T-helper 2 cell treated with Interferon-gamma antibody and Interleukin-4, amounts not matched to agents 100 ng/mL and 5 ng/mL, for 36 hours (primary cell): ENCODE measurements at places on chromosomes 3 and 15. TPM values are rescaled to one million over a fixed set of nuclear protein-coding genes. Genes with fewer than 3 reads are reported as not detected.

Gene FES
- total RNA-seq, result 25.8 and 28.8 TPM in 2 replicates

Gene XIRP1
- total RNA-seq, result 0.11 and 0.14 TPM in 2 replicates

Gene ABI3BP
- total RNA-seq, result not detected in 2 replicates

Gene GCSAM
- 2.3 and 2.8 TPM in 2 replicates for total RNA-seq

Gene P2RY1
- 1.7 and 2.2 TPM in 2 replicates for total RNA-seq

Gene SEMA7A
- total RNA-seq, result 6.8 and 8.4 TPM in 2 replicates

Gene PRR20G
- not detected in 2 replicates for total RNA-seq

Gene TUSC7
- total RNA-seq, result not detected in 2 replicates

Gene ALPK3
- total RNA-seq, result 0.30 and 0.80 TPM in 2 replicates

Gene C2CD4A
- not detected in 2 replicates for total RNA-seq

Gene SNTN
- total RNA-seq, result not detected in 2 replicates

Gene RARRES1
- total RNA-seq, result not detected in 2 replicates

Gene CSPG4
- not detected in 2 replicates for total RNA-seq

Gene PLAAT1
- not detected in 2 replicates for total RNA-seq
